ENCODE measurements at places on chromosomes 6 and 20.

DNA sequence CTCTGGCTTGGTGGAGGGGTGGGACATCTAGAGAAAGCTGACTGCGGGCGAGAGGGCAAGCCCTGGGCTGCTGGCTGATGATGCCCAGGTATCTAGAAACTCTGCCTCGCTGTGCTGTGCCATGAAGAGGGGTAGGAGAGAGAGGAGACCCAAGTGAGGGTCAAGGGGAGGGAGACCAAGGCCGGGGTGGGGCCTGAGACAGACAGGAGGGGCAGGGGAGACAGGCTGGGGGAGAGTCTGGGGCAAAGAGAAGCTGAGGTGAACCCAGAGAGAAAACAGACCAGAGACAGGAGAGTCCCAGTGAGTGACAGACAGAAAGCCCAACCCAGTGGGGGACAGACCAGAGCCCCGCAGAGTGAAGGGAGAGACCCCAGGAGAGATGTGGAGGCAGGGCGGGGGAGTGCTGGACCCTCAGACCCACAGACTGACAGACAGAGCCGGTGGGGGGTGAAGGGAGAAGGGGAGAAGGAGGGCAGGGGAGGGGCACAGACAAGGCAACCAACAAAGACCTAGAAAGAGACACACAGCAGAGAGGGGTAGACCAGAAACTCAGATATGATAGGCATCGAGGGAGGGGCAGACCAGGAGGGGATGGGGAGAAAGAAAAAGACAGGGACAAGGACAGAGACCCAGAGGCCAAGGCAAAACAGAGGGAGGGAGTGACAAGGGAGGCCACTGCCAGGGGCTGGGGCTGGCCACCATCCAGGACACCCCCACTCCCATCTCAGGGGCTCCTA lies 5.9 kb downstream of the TEAD3 start:
- no peak overlapping the region for H3K4me3 ChIP-seq
- DNase-seq = no peak
- H3K4me1 ChIP-seq = peaks cover 14% of the 10 kb centered on the region
- H3K27ac ChIP-seq = no peak overlapping the region

DNA sequence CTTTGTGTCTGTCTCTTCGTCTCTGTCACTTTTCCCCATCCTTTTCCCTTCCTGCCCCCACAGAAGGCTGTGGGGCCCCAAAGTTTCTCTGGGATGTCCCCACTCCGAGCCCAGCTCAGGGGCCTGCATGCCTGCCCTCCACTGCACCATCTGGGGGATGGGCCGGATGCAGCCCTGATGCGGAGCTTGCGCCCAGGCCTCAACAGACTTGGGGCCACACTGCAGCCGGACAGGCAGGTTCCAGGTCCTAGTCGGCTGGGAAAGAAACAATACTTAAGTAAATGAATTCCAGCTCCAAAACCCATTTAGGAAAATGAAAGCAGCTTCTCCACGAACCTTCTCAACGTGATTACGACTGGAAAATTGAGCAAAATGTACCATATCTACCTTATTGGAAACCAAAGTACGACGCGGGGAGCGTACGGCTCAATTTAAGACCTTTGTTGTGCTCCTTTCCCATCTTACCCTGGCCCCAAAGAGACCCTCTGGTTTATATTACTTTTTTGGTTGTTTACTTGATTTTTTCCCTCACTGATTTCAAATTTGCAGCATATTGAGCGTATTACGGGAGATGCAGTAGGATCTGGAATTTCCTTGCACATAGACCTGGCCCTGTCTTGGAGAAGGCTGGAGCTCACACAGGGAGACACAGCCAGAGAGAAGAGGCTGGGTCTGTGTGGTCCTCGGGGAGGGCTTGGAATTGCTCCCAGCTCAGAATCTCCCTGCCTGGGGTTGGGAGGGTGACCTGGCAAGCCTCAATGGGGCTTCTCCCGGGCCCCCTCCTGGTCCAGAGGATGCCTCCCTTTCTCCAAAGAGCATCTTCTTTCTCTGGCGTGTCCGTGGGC lies 8.0 kb downstream of the FOXC1 start:
- DNase-seq = no peak
- no peak overlapping the region for H3K4me3 ChIP-seq
- H3K36me3 ChIP-seq = no peaks in the 10 kb centered on the region
- peaks cover 9% of the 10 kb centered on the region for H3K4me1 ChIP-seq
- H3K27ac ChIP-seq = no peak overlapping the region

DNA sequence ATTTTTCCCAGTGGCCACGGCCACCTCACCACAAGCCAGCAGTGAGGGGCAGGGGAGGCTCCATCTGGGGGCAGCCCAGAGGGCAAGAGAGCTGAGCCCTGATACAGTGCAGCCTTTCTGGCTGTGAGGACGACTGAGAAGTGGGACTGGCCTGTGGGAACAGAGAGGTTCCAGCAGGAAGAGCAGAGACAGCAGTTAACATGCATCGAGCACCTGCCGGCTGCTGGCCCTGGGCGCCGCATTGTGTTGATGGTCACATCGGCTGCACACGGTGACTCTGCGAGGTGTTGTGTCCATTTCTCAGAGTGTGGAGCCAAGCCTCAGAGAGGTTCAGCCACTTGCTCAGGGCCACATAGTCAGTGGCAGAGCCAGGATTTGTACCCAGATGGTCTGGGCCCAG lies 9.8 kb downstream of the FOXS1 start:
- no peak for DNase-seq
- peaks cover 5% of the 10 kb centered on the region for H3K27me3 ChIP-seq
- no peak overlapping the region for H3K4me3 ChIP-seq
- no peak overlapping the region for H3K27ac ChIP-seq

DNA sequence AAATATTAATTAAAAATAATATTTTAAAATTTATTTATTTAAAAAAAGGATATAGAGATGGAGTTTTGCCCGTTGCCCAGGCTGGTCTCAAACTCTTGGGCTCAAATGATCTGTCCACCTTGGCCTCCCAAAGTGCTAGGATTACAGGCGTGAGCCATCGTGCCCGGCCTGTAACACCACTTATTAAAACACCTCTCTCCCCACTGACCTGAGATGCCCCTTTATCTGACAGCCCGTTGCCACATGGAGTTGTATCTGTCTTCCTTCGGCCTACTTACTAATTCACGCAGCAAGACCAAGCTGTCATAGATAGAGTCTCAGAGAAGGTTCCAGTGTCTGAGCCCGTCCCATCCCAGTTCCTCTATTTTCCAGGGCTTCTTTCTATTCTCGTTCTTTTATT lies 30.7 kb downstream of the KIF25 start:
- H3K4me1 ChIP-seq = no peaks in the 10 kb centered on the region
- H3K4me3 ChIP-seq = no peak overlapping the region
- no peak overlapping the region for H3K27ac ChIP-seq

- peaks cover 42% of the 10 kb centered on the region for H3K27me3 ChIP-seq
- H3K4me1 ChIP-seq = no peaks in the 10 kb centered on the region
- no peak overlapping the region for H3K27ac ChIP-seq
- no peaks in the 10 kb centered on the region for H3K36me3 ChIP-seq
- DNase-seq = no peak
Measured at GRCh38 chr20:46739431-46740213, 30.2 kb downstream of the SLC2A10 start.

GRCh38 chr6:155185544-155185943 lies 78.3 kb upstream of the CLDN20 start:
- no peak for DNase-seq
- no peaks in the 10 kb centered on the region for H3K27me3 ChIP-seq
- H3K27ac ChIP-seq = no peak overlapping the region
- H3K4me3 ChIP-seq = no peak overlapping the region

GRCh38 chr20:64277571-64278316 lies 22.2 kb downstream of the PCMTD2 start:
- no peak overlapping the region for H3K27ac ChIP-seq
- peaks cover 4% of the 10 kb centered on the region for H3K27me3 ChIP-seq
- no peak overlapping the region for H3K4me3 ChIP-seq
- H3K4me1 ChIP-seq = peaks cover 6% of the 10 kb centered on the region

DNA sequence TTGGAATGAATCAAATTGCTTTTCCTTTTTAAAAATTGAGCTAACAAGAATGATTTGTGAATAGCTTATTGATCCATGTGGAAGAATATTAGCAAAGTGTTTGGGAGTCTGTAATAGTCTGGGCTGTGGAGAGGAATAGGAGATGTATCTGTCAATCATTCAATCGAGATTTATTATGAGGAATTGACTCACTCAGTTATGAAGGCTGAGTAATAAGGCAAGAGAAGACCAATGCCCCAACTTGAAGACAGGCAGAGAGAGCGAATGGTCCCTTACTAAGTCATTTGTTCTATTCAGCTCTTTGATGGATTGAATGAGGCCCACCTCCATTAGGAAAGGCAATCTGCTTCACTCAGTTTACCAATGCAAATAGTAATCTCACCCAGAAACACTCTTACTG lies 403.0 kb downstream of the CD83 start:
- no peaks in the 10 kb centered on the region for H3K27me3 ChIP-seq
- H3K36me3 ChIP-seq = no peaks in the 10 kb centered on the region

DNA sequence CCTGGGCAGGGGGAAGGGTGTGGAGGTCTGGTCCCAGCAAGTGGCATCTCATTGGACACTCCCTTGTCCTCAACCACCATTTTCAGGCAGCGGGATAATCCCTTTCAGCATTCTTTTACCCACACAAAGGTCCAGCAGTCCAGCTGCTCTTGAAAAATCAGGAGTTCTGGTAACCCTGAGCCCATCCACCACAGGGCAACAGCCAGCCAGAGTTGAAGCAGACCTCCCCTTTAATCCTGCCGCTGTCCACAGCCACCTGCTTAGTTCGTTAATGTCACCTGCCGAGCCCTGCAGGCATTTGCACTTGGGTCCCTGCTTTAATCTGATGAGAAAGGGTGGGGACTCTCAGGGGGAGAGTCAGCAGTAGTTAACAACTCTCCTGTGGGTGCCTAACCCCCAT lies 11.1 kb downstream of the TMEM74B start:
- H3K36me3 ChIP-seq = peaks cover 17% of the 10 kb centered on the region
- no peak overlapping the region for H3K27ac ChIP-seq
- H3K27me3 ChIP-seq = no peaks in the 10 kb centered on the region
- DNase-seq = no peak
- H3K4me3 ChIP-seq = no peak overlapping the region

DNA sequence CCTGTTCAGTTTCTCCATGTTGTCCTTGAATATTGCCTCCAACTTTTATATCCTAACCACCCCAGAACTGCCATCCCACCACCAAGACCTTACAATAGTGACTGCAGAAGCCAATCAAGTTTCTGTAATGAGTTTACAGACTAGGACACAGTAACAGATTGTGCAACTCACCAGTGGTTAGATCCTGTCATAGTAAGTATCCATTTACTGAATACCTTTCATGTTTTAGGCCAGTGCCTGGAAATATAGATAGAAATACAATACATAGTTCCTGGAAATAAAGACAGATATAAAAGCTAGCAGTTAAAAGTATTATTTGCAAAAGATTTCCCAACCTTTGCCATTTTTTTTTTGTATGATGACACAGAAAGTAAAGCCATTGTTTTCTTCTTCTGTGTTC lies 471.8 kb upstream of the BTBD3 start:
- no peak overlapping the region for H3K27ac ChIP-seq
- H3K36me3 ChIP-seq = no peaks in the 10 kb centered on the region
- DNase-seq = no peak
- H3K4me3 ChIP-seq = no peak overlapping the region
- no peaks in the 10 kb centered on the region for H3K27me3 ChIP-seq
- no peaks in the 10 kb centered on the region for H3K4me1 ChIP-seq

DNA sequence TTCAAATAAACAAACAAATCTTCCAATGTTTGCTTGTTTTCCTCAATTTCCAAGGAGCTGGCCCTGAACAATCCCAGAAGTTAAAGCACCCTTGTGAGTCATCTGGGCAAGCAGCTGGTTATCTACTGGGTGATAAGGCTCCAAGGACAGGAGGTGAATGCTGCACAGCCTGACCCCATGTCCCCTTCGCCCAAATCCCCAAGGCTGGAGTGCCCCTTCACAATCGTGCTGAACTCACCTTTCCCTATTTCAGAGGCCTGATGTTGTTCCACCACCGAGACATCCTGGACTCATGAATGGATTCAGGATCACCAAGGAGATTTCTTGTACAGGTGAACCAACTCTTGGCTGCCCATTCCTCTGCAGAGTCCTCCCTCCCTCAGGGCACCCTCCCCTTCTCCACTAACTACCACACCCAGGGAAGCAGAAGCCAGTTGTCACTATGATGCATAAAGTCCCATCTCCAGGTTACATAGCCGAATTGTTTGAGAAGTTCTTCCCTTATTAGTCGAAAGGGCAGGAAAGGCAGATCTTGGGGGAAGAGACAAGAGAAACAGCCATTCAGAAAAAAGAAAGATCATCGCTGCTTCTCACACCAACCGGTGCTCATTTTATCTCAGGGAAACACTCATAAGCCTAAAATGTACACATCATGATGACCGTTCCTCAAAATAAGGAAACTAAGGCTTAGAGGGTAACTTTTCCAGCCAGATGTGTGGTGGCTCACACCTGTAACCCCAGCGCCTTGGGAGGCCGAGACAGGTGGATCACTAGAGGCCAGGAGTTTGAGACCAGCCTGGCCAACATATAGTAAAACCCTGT lies 138.8 kb upstream of the RREB1 start:
- no peak for DNase-seq
- H3K27me3 ChIP-seq = peaks cover 20% of the 10 kb centered on the region
- no peaks in the 10 kb centered on the region for H3K4me1 ChIP-seq

DNA sequence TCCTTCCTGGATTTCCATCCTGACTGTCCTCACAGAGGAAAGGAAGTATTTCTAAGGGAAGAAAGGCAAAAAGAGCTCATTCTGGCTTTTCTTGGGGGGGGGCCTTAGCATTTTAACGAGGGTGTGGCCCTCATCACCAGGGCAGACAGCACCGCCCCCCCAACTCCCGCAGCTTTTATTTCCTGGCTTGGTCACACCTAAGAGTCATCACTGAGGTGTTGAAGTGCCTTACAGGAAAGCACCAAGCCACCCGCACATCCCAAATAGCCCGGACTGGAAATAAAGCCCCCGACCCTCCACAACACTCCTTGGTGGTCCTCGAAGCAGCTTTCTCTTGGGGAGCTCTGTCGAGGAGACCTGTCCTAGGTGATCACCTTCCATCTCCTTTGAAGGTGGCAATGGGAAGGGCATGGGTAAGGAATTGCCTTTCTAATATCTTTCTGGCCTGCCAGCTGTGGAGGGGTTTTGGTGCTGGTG lies 1.3 kb downstream of the PTK7 start:
- no peak for DNase-seq
- peaks cover 2% of the 10 kb centered on the region for H3K4me1 ChIP-seq
- peaks cover 73% of the 10 kb centered on the region for H3K27me3 ChIP-seq
- H3K4me3 ChIP-seq = peak overlapping the region; percentile 53
- peaks cover 3% of the 10 kb centered on the region for H3K36me3 ChIP-seq
- no peak overlapping the region for H3K27ac ChIP-seq

GRCh38 chr20:44829688-44830087 lies 19.3 kb upstream of the RIMS4 start:
- no peak overlapping the region for H3K4me3 ChIP-seq
- H3K36me3 ChIP-seq = no peaks in the 10 kb centered on the region
- peaks cover 27% of the 10 kb centered on the region for H3K27me3 ChIP-seq
- no peak overlapping the region for H3K27ac ChIP-seq

GRCh38 chr6:90393232-90393884 lies 96.7 kb upstream of the BACH2 start:
- H3K4me1 ChIP-seq = peaks cover 55% of the 10 kb centered on the region
- H3K4me3 ChIP-seq = no peak overlapping the region
- H3K27ac ChIP-seq = peak overlapping the region; percentile 1
- DNase-seq = peak; percentile 85

Measured in activated naive CD4-positive, alpha-beta T cell treated with anti-CD3 and anti-CD28 coated beads, Interleukin-2, amount 10 ng/mL, durations not matched to agents 7 days and 5 days (primary cell).